ENCODE measurements at places on chromosomes 6 and 20.
A peak's percentile ranks its signal among the peaks of the same experiment; 100 is the strongest.

- DNase-seq, result no peak
These were observed 26.6 kb downstream of the NSFL1C start for GRCh38 chr20:1440024-1440423.

DNA sequence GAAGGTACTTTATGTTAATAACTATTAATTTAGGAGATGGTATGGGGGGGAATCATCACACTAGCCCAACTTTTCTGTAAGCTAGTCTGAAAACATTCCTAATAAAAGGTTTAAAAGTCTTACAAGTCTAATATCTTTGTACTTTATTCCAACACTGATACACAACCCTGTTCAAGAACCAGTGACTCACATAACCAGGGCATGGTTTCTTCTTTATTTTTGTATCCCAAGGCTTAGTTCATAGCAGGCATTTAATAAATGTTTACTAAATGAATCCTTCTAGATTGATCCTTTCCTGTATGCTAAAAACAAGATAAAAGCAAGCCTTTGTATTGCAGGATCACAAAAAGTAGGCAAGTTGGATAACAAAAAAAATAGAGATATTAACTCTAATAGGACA, 9.7 kb downstream of the PNISR start:
- DNase-seq, result no peak

GRCh38 chr6:152983637-152984512, 1.0 kb upstream of the FBXO5 start:
- peak; percentile 92 for DNase-seq

GRCh38 chr6:2862712-2863181, 21.1 kb upstream of the SERPINB1 start:
- no peak for DNase-seq

DNA sequence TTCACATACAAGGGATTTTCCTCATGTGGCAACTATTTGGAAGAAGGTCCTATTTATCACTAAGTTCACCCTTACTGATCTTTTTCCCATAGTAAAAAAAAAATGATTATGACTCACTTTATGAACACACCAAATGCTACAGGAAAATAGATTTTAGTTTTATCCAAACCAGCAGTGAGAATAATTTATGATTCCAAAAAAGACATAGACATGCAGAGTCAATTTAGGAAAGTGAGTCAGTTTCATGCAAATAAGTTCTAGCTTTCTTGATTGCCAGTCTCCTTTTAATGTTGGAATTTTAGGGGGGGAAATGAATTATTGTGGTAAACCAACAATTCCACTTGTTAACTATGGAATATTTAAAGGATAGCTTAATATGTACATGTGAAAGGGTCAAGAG, 64.0 kb upstream of the RNF146 start:
- DNase-seq, result no peak

GRCh38 chr6:151294561-151295101, 54.9 kb downstream of the AKAP12 start:
- no peak for DNase-seq

All from stimulated activated CD4-positive, alpha-beta T cell treated with anti-CD3 and anti-CD28 coated beads, Interleukin-1b, Interleukin-23, amount 100 ng/mL, for 4 hours (primary cell).